ENCODE measurements at places on chromosomes 16 and 17.

DNA sequence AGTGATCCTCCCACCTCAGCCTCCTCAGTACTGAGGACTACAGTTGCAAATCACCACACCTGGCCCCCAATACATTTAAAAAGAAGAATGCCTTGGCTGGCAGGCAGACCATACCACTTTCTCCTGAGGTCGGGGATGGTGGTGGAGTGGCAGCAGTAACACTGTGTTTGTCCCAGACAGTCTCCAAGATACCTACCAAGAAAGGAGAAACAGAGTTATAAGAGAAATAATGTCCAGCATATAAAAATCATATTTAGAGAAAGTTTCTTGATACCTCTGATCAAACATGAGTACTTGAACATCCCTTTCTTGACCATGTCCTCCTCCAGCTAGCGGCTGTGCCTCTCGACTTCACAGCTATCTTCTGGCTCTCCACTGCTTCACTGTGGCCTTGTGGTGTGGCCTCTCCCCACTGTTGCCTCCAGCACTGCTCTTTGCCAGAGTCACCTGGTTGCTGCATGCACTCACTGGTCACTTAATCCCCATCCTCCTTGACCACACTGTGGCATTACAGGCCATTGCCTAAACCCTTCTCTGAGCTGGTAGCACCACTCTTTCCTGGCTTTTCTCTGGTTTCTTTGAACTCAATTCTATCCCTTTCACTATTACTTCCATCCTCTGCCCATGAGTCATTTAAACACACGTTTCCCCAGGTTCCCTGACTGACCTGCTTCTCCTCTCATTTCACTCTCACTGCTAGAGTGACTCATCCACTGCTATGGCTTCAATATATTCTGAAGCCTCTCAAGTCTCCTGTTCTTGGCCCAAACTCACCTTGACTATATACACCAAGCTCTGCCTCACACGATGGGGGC, 45.2 kb downstream of the XPO6 start:
- DNase-seq = no peak

GRCh38 chr16:27851586-27851985, 211.9 kb downstream of the GSG1L start:
- no peak for DNase-seq

DNA sequence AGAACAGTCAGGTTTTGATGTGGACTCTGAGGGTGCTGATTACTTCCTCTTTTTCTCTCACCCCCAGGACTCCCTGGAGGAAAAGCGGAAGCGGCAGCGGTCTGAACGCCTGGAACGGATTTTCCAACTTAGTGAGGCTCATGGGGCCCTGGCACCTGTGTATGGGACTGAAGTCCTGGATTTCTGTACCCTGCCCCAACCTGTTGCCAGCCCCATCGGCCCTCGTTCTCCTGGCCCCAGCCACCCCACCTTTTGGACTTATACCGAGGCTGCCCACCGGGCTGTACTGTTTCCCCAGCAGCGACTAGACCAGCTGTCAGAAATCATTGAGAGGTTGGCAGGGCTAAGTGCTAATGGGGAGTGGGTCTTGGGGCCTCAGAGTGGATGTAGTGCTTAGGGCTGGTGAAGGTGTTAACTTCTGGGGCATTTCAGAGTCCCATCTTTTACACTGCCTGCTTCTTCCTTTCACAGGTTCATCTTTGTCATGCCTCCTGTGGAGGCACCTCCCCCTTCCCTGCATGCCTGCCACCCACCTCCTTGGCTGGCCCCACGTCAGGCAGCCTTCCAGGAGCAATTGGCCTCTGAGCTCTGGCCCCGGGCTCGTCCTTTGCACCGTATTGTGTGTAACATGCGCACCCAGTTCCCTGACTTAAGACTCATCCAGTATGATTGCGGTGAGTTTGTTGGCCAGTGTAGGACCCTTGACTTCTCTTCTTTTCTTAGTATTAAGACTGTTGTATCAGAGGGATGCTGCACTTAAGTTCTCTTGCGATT, 19.1 kb upstream of the PHKG2 start:
- no peak for DNase-seq

DNA sequence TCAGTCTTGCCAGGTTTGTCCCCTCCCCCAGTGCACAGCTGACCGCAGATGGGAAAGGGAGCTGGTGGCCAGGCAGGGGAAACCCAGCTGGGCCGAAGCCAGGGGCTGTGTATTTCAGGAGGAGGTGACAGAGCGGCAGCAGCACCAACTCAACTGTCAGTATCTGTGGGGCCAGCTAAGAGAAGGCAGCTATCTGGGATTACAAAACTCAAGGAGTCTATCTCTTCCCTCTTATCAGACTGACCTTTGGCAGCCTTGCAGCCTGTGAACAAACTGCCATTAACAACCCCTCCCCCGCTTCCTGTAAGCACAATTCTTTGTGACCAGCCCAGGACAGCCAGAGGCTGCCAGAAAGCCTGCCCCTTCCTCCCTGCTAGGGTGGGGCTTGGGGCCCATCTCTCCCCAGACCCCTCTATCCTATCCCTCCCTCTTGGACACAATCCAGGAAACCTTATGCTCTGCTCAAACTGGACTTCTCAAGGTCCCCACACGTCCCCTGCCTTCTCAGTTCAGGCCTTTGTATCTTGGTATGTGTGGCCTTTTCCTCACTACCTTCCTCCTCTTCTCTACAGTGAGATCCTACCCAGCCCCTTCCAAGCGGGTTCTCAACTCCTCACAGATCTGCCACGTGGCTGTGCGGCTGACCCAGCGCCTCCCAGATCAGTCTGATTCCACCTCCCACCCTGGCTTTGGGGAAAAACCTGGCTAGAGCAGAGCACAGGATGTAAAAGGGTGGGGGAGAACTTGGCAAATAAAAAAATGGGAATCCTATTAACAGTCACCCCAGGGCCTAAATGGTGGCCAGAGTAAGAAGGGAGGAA, 10.5 kb downstream of the ST3GAL2 start:
- DNase-seq = no peak

GRCh38 chr17:18362698-18363100, 651 bp downstream of the SHMT1 start:
- DNase-seq = no peak

GRCh38 chr17:43006639-43007551, at the start of gene IFI35:
TSS of gene IFI35 (plus strand) at chr17:43006784. CDS start at chr17:43006948, 164 bp downstream.
- peak; percentile 45 for DNase-seq

DNA sequence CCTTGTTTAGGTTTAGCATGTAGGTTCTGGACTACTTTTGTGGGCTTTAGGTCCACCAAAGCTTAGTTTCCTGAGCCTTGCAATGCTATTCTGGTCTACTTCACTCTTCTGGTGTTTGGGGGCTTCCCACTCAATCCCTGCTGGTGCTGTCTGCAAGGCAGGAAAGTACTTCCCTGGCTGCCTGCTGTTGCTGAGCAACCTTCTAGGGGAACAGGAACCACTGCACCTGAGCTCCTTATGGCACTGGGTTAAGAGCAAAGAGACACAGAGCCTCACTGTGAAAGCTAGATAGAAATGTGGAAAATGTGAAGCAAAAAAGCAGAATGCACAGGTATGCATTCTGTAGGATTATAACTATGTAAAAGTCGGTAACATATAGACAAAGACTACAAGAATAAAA, 17.0 kb downstream of the MPO start:
- DNase-seq = no peak

DNA sequence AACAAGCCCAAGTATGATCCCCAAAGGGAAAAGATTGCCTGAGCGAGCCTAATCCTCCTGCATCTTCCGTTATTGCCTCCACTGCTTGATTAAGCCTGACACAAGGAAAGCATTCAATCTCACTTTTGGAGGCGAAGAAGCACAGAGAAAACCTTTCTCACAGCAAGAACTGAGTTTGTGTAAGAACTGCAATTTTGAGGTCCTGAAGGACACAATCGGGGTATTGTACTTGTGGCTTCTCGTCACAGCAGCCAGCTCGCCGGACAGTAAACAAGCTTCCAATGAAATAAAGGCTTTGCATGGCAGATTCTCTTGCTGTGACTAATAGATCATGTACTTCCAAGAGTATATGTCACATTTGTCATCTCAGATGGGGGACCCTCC, 18.7 kb upstream of the FOXF1 start:
- DNase-seq = no peak

- no peak for DNase-seq
These were observed 61.8 kb upstream of the TOM1L1 start for GRCh38 chr17:54838651-54839421.

DNA sequence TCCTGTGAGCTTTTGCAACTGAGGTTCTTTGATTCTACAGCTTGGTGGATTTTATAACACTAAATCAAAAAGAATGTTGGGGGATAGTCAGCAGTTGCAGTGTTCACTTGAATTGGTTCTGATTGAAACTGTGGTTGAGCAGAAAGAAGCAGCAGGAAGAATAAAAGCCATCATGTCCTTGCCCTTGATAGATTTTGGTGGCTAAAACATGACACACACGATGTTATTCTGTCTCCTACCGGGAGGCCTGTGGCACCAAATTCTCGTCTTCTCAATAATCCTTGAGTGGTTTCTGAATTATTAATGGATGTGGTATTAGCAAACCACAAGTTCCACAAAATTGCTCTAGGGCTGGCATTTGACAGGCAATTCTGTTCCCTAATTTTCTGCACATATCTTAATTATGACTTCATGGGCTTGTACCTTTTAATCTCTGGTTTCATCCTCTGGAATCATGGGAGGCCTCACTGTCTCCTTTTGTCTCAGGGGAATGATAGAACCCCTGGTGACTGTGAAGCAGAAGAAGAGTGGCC, 338.2 kb downstream of the SNX29 start:
- DNase-seq = no peak

DNA sequence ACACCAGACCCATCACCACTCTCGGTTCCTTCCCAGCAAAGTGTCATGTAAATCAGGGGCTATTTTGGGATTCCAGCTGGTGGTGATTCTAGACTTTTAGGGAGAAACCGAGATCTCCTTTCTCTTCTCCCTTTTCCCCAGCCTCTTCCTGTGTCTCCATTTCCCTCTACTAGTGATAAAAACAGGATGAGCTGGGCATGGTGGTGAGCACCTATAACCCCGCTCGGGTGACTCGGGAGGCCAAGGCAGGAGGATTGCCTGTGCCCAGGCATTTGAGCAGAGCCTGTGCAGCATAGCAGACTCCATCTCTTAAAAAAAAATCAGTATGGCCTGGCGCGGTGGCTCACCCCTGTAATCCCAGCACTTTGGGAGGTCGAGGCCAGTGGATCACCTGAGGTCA, 6.1 kb downstream of the TBX21 start:
- DNase-seq = no peak

- peak; percentile 8 for DNase-seq
These were observed 6.8 kb upstream of the KRTAP17-1 start for GRCh38 chr17:41322094-41322902.

DNA sequence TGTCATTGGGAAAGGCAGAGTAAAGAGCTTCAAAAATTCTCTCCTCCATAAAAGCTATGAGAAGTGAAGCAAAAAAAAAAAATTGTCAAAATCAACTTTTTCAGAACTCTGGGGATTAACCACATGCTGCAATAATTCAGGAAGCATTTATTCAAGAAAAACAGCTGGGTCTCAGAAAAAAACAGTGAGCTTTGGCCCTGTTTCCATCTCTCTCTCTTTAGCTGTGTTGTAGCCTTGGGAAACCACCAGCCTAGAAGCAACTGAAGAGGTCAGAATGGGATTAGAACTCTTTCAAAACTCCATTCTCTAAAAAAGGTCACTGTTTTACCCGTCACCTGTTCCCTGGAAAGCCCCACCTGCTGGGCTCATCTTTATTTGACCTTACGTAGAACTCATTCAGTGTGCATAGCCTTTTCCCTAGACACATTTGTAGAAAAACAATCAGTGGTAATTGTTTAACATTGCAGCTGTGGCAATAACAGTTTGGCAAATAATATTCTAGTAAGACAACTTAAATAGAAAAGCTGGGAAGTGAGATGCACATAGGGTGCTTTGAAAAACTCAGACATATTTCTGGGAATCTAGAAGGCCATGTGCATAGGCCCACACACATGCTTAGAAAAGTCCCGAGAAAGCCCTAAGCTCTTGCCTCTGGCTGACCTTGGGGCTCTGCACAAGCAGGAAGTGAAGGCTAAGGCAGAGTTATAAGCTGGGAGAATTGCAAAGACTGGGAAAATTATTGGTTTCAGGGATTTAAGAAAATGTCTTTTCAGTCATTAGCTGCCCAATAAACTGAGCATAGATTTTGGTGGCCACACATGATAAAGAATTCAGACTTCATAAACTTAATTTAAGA, 18.0 kb downstream of the SLC5A11 start:
- DNase-seq = no peak

DNA sequence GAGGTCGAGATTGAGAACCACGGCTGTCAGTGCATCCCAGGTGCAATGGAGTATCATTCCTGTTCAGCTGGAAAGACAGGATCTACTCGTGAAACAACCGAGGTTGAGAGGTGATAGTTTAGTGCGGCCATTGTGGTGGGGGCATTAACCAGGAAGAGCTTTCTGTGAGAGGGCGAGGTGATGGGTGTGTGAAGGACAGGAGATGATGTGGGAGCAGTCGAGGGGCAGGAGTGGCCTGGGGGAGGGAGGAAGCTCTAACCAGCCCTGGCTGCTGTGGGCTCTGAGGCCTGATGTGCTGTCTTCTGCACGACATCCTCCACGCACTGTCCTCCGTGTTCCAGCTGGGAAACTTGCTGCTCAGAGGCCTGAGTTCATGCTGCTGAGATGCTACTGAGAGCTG, 22.0 kb downstream of the GOSR2 start:
- DNase-seq = no peak

- no peak for DNase-seq
These were observed 51.2 kb downstream of the WDR45B start for GRCh38 chr17:82596837-82597672.

DNA sequence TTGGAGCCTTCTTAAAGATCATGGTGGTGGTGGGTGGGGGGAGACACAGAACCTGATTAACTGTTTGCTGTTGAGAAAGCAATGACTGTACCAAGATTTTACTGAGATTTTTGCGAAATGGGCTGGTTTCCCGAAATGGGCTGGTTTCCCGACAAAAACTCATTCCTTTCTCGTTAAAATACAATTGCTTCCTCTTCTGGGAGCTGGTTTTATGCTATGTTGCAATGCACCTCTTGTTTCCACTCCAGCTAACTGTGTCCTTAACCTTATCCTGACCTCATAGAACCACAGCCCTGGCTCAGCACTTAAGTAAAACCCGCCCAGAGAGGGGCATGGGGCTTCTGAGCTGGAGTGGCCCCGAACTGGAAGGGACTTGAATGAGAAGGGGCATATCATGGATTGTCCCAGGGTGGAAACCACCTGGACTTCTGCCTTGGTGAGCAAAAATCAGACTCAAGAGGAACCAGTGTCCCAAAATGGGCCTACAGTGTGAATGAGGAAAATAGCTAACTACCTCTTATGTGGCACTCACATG, 20.9 kb downstream of the FAM20A start:
- DNase-seq = no peak

DNA sequence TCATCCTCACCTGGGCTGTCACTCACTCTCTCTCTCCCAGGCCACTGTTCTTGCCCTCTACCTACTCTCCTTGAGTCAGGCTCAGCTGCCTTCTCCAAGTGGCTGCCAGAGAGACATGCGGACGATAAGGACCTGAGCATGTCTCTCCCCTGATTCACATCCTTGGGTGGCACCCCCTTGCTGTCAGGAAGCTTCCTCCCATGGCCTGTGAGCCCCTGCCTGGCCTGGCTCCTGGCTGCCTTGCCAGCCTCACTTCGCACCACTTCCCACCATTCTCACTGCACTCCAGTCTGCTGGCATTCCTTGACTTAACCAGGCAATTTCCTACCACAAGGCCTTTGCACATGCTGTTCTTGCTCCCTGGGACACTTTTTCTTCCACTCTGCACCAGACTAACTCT, 2.7 kb upstream of the ALDH3A1 start:
- no peak for DNase-seq

GRCh38 chr17:27989046-27989445, 53.4 kb upstream of the NLK start:
- DNase-seq = no peak

Measured in NCI-H1048 (cell line).